ENCODE measurements at places on chromosomes 1 and 21.

DNA sequence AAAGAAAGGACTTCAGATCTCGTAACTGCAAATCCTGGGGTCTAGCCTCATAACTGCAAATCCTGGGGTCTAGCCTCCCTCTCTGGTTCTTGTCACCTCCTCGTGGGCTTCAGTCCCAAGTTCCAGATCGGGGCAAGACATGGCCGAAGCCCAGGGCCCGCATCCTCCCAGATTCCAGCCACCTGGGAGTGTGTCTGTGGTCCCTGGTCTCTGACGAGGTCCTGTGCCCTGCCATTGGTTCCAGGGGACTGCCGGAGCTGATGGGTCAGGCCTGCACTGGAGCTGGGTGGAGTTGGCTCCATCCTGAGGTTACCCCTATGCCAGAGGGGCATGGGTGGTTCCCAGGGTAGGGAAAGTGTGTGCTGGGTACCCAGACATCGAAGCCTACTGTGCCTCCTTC lies 17.7 kb upstream of the C1orf174 start:
- DNase-seq = no peak

- DNase-seq = no peak
Observed at GRCh38 chr1:217369271-217369981, 261.5 kb downstream of the GPATCH2 start.

- DNase-seq = no peak
Observed at GRCh38 chr1:197961933-197962332, 44.8 kb downstream of the LHX9 start.

- DNase-seq = no peak
Observed at GRCh38 chr1:58204284-58204683, 342.2 kb downstream of the OMA1 start.

- no peak for DNase-seq
Observed at GRCh38 chr1:183996040-183996384, 41.5 kb downstream of the COLGALT2 start.

DNA sequence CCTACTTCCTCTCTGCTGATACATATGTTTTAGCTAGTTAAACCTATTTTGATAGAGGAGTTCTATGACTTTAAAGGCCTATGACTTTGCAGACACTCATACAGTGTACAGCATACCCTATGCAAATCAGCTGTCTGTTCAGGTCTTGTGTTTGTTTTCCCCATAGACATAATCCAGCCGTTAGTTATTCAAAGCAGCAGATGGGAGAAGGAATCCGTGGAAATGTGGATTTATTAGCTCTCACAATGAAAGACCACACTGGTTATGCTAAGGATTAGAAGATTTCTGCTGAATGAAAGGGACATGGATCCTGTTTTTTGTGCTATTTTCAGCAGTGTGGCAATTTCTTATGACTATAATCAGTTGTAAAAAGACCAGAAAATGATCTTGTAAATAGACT lies 59.8 kb downstream of the MAST2 start:
- no peak for DNase-seq

- no peak for DNase-seq
Observed at GRCh38 chr1:46587069-46587468, 17.0 kb downstream of the MKNK1 start.

GRCh38 chr1:12634156-12634555 lies 9.7 kb upstream of the AADACL4 start:
- DNase-seq = no peak

GRCh38 chr1:241596633-241597032 lies 43.5 kb downstream of the CHML start:
- no peak for DNase-seq

DNA sequence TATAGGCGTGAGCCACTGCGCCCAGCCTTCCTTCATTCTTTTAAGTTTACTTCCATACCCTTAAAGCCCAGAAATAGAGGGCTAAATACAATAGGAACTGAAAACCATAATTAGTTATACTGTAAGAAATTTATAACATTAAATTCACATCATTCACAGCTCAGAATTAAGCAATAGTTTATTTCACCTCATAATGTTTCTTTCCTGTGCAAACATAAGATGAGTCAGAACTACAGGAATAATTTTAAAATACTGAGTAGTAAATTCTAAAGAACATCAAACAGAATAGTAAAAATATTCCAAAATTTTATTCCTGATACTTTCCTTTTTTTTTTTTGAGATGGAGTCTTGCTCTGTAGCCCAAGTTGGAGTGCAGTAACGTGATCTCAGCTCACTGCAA lies 24.1 kb downstream of the POGZ start:
- DNase-seq = no peak

- no peak for DNase-seq
Observed at GRCh38 chr1:94946886-94947285, 20.0 kb upstream of the CNN3 start.

GRCh38 chr1:156422602-156423091 lies 53.6 kb downstream of the RHBG start:
- DNase-seq = no peak

DNA sequence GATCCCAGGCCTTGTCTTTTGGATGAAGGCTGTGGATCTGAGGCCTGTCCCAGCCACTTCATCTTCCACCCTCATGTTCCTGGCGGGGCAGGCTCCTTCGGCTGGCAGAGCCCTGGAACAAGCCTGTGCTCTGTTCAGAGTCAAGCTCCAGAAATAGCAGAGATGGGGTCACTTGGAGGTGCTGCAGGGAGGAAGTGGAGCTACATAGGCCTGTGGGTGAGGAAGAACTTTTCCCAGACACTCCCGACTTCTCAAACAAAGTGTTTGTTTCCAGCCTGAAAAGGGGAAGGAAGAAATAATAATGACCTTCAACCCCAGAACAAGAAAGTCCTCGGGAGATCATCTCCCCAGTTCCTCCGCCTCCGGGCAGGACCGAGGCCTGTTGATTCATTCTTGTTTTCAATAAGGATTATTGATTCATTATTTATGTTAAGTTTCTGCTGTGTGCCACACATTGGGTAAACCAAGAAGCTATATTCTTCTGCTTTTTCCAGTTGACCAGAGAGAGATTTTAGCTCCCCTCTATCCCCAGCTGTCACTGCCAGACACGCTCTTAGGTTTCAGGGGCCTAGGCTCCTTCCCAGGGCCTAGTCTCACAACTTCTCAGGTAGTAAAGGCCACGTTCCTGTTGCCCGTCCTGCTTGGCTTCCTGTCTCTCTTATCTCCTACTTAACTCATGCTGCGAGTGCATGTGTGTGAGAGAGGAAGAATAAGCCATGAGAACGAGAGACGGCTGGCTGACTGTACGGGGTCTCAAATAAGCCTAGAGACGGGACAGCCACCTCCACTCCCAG lies 16.9 kb downstream of the IKBKE start:
- no peak for DNase-seq

DNA sequence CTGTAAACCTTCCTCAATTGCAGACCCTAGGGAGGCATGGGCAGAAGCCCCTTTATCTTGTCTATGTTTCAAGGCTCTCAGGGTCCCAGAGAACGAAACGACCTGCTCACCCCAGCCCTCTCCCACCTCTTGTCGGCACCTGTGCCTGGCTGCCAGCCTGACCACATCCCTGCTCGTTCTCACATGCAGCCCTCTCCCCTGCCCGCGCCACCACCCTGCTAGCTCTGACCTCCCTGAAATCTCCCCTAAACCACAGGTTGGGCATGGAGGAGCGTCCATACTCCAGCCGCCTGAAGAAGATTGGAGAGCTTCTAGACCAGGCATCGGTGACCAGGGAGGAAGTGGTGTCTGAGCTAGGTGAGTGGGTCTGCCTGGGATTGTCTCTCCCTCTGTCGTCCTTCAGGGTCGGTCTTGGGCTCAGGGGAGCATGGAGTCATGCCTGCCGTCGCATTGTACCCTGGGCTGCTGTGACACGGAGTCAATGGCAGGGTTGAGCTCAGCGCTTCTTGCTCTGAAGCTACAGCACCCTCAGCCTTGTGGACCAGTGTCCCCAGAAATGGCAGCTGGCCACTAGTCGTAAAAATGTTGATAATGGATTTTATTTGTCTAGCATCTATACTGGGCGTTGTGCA lies 3.6 kb downstream of the ADPRS start:
- no peak for DNase-seq

GRCh38 chr1:45908611-45909140 lies 105.3 kb downstream of the MAST2 start:
- DNase-seq = no peak

DNA sequence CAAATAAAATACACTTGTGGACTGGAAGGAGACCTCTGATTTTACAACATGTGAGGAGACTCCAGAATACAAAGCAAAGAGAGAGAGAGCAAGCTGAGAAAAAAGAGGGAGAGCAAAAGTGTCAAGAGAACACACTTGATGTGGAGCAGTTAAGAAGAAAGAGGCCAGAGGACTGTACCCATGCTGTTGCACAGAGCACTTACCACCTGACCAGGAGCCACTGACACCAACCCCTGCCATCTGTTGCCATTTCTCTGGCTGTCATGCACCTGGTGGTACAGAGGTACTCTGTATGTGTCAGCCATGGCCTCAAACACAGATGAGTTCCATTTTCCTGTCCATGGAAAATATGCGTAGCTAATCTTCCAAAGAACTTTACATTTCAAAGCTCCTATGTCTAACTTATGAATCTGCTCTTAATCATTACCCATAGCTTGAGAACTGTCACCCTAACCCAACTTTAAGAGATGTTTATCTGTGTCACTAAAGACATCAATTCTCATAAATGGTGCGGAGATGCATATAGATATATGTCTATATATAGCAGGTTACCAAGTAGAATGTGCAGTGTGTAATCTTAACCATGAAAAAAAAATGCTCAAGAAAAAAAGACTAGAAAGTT lies 32.8 kb upstream of the ABCD3 start:
- no peak for DNase-seq

DNA sequence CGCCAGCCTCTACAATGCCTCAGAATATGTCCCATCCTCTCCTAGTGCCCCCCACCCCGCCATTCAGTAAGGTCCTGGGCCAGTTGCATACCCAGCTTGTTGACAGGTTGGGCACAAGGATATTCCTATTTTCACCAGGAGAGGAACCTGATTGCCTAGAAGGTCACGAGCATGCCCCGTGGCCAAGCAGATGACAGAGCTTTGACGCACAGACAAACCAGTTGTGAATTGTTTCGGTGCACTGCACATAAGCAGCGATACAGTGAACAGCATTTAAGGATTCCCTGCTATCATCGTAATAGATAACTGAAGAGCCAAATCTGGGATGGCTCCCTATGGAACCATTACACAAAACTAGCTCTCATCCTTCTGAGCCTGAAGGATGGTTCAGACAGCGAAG lies 3.4 kb downstream of the LELP1 start:
- DNase-seq = no peak

DNA sequence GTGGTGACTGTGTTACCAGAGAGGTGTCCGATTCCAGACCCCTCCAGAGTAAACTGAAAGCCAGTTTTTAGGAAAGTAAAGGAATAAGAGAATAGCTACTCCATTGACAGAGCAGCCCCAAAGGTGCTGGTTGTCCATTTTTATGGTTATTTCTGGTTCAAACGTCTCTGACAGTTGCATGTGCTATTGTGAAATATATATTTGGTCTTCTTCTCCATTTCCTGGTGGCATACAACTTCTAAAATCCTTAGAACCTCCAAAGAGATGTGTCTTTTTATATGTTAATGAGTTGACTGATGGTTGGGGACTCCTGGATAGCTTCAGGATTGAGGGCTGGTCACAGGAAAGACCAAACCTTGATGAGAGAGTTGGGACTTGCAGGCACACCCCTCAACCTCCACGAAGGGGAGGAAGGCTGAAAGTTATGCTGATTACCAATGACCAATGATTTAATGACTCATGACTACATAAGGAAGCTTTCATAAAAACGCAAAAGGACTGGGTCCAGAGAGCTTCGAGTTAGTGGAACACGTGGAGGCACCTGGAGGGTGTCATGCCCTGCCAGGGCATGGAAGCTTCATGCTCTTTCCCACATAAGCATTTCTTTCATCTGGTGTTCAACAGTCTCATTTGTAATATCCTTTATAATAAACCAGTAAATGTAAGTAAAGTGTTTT lies 100.7 kb downstream of the SLC16A1 start:
- no peak for DNase-seq

- DNase-seq = no peak
Observed at GRCh38 chr1:115828101-115829022, 12.6 kb downstream of the NHLH2 start.

GRCh38 chr1:31637915-31638673 lies 6.6 kb downstream of the PEF1 start:
- DNase-seq = no peak

- no peak for DNase-seq
Observed at GRCh38 chr1:54987427-54987826, 7.0 kb downstream of the TMEM61 start.

- no peak for DNase-seq
Observed at GRCh38 chr21:37575580-37575979, 209.0 kb downstream of the DYRK1A start.

GRCh38 chr1:204923201-204923600 lies 52.5 kb downstream of the NFASC start:
- no peak for DNase-seq

DNA sequence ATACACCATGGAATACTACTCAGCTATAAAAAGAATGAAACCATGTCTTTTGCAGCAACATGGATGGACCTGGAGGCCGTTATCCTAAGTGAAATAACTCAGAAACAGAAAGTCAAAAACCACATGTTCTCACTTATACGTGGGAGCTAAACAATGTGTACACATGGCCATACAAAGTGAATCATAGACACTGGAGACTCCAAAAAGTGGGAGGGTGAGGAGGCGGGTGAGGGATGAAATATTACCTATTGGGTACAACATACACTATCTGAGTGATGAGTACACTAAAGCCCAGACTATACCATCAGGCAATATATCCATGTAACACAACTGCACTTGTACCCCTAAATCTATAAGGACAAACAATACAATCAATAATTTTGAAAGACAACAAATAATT lies 39.5 kb upstream of the FAM20B start:
- DNase-seq = no peak

- no peak for DNase-seq
Observed at GRCh38 chr21:25501462-25501861, 105.8 kb downstream of the MRPL39 start.

DNA sequence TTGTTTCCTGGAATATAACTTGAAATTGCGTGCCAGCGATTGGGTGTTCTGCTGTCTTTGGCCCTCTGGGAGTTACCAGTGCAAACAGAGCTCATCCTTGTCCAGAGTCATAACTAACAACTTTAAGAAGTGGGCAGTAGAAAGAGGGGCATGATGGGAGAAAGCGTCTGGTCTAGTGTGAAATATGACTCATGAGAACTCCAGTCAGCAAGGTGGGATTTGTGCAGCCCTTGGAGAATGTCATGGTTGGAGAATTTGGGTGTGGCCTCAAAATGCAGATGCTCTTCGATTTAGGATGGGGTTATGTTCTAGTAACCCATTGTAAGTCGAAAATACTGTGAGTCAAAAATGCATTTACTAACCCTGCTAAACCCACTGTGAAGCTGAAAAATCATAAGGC lies 12.9 kb downstream of the ATP1B1 start:
- no peak for DNase-seq

DNA sequence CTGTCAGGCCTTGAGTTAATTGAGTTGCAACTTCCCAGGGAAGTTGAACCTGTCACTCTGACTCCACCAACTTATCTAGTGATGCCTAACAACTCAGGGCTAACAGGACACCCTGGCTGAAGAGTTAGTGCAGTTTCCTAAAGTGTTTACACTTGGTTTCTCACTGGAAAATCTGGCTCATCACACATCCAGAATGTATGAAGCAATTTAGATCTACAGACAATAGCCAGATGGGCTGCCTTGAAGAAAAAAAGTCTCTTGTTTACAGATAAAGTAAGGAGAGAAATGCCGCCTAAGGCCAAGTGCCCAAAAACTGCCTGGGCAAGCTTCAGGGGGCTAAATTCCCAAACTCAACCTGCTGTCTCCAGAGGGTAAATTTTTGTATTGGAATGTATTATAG lies 446.3 kb upstream of the NCAM2 start:
- no peak for DNase-seq

Measured in activated CD4-positive, CD25-positive, alpha-beta regulatory T cell (primary cell).